NAMALWA (cell line): ENCODE measurements at places on chromosomes 16 and 17.
A peak's percentile ranks its signal among the peaks of the same experiment; 100 is the strongest.

DNA sequence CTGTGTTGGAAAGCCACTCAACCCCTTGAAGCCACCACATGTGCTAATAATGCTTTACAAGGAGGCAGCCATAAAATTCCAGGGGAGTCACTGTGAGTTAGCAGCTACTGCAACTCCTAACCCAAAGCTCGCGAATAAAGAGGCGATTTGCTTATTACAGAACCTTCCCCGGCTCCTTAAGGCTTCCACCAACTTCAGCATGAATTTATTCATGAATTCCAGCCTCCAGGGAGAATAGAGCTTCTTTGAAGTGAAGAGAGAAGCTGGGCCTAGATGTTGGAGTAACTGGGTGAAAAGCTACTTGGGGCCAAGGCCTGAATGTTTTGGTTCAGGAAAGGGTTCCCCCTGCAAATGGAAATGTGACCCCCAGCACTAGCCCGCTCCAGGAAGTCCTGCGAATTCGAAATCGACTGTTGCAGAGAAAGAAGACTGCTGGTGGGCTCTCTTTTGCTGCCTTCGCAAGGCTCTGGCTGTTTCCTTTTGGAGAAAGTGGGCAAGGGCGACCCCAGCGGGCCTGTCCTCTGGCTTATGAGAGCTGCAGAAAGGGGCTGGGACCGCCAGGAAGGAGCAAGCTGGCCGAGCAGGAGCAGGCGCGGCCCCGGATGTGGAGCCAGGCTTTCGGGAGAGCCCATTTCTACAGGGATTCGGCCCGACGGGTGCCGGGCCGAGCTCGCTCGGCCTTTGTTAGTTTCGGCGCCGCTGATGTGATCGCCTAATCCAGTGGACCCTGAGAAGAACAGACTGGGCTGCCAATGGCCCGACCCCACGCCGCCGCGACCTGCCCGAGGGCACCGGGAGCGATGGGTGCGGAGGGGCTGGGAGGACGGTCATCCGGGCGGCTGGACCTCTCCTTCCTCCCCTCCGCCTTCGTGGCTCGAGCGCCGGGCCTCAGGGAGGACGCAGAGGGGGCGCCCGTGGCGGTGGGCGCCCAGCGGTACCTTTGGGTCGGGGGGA lies 7.6 kb downstream of the CBX8 start:
- DNase-seq: no peak

DNA sequence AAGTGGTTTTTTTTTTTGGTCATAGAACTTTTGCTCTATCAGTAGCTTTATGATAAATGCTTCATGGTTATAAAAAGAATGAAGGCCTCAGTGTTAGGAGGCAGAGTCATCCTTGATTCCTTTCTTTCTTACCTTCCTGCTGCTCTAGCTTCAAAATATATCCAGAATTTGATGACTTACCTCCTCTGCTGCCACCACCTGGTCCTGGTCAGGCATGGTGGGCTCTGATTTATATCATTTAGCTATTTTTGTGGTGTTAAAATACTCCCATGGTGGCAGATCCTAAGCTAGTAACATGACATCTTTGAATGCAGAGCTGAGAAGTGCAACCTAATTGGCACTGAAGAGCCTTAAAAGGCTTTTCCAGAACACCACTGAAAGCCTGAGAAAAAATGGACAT lies 508.8 kb upstream of the CDH8 start:
- no peak for DNase-seq

DNA sequence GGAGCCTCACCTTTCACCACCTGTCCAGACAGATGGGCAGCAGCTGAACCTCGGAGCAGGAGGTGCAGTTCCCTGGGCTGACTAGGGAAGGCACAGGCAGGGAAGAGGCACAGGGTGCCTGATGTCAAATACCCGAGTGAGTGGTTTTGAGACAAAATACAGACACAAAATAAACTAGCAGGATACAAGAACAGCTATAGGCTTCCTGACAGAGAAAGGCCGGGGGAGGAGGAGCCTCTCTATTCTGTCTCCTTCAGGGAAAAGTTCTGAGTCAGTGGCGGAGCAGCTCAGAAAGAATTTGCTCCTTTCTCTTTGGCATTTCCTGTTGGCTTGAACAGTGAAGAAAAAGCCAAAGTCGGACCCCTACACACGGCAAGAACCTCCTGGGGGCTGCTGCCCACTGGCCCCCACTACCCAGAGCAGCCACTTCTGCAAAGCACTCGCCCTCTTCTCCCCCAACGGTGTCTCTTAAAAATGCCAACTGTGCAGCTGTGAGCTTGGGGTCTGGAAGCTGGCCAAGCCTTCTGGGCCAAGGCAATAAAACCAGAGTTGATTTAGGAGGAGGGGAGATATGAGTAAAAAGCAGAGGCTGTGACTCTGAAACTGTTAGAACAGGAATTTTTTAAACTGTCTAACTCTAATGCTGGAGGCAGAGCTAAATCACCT lies 14.4 kb upstream of the FAAP100 start:
- DNase-seq: peak; percentile 43

- no peak for DNase-seq
Measured at GRCh38 chr17:1713878-1714426, 3.8 kb upstream of the TLCD2 start.

DNA sequence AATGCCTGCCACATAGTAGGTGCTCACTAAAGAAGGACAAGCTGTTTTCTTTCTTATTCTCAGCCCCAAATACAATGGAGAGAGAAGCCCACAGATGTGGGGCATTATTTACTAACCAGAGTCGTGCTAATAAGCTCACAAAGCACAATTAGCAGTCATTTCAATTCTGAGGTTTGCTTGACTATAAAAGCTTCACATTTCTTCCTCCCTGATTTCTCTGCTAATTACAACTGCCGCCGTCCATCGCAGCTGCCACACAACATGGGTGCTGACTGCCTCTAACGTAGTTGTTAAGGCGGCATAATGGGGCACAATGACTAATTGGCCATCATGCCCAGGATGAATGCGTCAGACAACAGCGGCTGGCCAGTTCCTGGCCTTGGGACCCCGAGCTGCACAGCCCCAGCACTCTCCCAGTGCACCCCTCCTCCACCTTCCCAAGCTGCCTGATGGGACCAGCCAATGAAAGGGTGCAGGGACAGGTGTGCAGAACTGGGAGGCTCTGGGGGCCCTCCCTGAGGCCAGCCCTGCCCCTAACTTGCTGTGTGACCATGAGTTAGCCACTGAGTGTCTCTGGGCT lies 109.2 kb downstream of the CCT6B start:
- no peak for DNase-seq

- DNase-seq: no peak
Measured at GRCh38 chr16:29784901-29785500, 5.5 kb upstream of the KIF22 start.

DNA sequence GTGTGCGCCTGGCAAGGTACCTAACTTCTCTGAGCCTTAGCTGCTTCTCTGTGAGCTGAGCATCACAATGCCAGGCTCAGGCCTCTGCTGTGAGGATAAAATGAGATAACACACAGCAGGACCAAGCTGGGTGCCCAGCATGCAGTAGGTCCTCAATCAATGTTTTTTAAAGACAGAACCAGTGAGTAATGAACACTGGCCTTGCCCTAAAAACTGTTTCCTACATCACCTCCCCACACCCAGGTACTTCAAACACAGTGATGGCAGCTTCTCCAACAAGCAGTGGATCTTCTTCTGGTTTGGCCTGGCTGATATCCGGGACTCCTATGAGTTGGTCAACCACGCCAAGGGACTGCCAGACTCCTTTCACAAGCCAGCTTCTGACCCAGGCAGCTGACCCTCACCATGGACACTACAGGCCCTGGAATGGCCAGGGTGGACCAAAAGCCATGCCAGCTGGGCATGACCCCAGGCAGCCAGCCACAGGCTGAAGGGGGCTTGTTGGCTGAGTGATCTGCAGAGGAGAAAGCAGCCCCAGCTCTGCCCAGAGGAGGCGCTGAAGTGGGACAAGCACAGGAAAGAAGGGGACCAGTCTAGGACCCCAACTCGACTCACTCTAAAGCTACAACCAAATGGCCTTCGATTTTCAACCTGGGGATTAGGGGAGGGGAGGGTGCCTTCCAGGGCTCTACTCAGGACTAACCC lies 3.9 kb downstream of the NAGS start:
- no peak for DNase-seq

DNA sequence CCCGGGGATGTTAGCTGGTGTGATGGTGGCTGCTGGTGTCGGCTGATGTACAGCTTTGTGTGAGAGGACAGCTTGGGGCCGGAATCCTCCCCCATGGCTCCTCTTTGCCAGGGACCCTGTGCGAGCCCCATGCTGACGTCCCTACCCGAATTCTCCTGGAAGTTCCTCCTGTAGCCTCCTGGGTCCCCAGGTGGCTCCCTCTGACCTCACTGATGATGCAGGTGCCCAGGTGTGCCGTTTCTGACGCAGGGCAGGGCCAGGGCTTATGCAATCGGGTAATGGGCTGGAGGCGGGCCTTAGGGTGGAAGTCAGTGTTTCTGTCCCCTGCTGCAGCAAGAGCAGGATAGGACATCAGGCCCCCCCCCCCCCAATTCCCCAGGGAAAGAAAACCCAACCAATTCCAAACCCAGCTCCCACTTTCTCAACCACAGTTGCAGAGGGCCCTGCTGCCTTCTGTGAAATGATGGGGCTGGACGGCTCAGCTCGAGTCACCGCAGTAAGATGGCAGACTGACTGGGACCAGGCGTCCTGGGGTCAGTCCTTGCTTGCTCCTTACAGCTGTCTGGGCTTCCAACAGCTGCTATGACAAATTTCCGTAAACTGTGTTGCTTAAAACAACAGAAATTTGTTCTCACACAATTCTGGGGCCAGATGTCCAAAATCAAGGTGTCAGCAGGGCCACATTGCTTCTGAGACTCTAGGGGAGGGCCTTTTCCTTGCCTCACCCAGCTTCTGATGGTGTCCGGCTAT lies 139.0 kb upstream of the PLCG2 start:
- no peak for DNase-seq

- no peak for DNase-seq
Measured at GRCh38 chr17:74042744-74043486, 160.6 kb upstream of the RPL38 start.

DNA sequence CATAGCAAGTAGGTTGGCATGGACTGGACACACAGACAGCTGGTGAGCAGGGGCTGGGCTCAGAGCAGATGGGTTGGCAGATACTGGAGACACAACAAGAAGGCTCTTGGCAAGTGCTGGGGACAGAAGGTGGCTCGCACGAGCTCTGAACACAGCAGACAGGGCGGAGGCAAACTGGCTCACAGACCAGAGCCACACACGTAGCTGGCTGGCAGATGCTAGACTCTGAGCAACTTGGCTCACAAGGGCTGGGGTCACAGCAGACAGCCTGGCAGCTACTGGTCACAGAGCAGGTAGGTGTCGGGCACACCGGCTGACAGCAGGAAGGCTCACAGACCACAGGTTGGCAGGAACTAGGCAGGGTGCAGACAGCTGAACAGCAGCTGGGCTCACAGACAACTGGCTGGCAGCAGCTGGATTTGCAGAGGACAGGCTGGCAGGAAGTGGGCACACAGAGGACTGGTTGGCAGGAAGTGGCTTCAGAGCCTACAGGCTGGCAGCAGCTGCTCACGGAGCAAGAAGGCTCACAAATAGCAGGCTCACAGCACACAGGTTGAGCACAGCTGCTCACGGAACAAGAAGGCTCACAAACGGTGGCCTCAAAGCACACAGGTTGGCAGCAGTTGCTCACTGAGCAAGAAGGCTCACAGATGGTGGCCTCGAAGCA lies 725 bp downstream of the KRTAP16-1 start:
- DNase-seq: peak; percentile 31

DNA sequence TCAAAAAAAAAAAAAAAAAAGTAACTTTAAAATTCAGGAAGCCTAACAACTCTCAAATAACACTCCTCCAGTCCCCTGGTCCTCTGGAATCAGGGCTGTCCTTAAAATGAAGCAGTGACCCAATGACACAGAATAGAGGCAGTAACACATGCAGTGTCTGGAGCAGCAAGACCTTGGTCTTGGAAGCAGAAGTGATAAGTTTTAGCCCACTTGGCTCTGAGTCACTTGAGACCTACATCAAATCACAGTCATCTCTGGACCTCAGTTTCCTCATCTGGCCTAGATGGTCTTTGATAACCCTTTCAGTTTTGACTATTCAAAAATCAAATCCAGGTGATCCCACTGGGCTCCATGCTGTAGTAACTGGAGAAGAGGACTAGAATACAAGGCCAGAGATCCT lies 39.0 kb downstream of the LYRM1 start:
- no peak for DNase-seq

DNA sequence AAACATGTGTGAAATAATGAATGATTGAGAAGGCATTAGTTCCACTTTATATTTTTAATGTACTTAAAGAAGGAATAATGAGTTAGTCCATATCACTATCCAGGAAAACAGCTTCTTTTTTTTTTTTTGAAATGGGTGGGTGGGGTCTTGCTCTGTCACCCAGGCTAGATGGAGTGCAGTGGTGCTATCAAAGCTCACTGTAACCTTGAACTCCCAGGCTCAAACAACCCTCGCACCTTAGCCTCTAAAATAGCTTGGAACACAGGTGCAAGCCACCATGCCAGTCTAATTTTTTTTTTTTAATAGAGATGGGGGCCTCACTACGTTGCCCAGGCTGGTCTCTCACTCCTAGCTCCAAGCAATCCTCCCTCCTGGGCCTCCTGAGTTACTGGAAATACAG lies 275.5 kb downstream of the CEP112 start:
- DNase-seq: no peak

DNA sequence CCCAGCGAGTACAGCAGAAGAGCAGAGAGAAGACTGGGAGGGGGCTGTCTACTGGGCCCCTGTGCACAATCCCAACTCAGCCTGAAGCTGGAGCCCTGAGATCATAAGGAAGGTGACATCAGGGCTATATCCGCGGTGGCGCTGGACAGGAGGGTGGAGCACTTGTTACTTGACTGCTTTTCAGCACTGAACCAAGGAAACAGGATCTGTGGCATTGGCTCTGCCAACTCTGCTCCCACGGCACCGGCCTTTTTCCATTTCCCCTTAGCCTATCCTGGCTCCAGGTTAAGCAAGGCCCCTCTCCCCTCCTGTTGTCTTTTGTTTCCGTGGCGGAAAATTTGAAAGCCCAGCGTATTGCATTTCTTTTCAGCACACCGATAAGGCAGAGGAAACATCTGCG lies 125.0 kb upstream of the IRX3 start:
- no peak for DNase-seq

DNA sequence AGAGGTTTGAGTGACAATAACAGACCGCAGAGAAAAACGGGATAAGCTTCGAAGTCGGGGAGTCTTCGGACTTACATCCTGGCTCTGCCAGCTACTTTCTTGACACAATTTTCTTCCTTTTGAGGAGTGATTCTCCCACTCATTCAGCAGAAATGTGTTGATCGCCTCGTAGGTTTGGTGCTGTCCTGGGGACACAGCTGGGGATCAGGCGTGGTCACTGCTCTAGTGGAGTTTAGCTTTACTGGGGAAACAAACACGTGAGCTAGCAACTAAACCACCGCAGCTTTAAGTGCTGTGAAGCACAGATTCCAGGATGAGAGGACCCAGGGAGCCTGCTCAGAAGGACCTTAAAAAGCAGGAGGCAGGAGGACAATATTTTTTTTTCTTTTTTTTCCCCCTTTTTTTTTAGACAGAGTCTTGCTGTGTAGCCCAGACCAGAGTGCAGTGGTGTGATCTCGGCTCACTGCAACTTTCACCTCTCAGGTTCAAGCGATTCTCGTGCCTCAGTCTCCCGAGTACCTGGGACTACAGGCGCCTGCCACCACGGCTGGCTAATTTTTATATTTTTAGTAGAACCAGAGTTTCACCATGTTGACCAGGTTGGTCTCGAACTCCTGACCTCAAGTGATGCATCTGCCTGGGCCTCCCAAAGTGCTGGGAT lies 858 bp downstream of the NUBP1 start:
- no peak for DNase-seq
